ENCODE measurements at places on chromosomes 3 and 15.

DNA sequence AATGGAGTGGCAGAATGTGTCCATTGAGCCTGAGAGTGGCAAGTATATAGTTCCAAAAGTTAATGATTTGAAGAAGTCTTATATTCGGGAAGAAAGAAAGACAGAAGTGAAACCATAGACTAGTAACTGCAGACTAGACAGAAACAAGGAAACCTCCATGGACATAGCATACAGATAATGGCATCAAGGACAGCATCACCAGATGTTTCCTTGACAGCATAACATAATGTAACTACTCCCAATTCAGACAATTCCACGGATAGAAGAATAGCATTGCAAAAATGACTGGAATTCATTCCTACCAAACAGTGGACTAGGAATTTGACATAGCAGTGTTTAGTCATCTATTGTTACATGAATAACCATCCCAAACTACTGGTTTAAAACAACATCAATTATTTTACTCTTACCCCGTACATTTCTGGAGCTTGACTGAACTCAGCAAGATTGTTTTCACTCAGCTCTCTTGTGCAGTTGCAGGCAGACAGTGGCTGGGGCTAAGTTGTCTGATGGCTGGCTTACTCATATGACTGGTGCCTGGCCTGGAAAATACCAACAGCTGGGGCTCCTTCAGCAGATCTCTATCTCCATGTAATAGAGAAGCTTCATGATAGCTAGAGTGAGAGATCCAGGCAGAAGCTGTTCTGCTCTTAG is 109.7 kb upstream of the GADL1 start:
- DNase-seq = no peak

GRCh38 chr3:183188895-183189462 is 26.4 kb upstream of the LAMP3 start:
- DNase-seq = peak; percentile 19

DNA sequence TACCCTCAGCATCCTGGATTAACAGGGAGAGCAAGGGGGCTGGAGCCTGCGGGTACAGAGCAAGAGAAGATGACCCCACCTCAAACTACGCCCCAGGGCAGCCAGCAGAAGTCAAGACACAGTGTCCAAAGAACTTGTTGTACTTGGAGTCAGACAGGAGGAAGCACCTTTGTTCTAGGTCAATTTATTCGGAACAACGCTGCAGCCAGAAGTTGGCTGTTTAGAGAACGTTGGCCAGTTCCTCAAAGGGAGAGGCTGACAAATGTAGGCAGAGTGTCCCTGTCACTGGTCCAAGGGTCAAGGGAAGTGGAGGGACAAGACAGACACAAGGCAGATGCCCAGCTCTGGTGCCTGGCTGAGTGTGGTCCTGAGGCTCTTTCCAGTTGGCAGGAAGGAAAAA is 32.1 kb upstream of the PIAS1 start:
- no peak for DNase-seq

DNA sequence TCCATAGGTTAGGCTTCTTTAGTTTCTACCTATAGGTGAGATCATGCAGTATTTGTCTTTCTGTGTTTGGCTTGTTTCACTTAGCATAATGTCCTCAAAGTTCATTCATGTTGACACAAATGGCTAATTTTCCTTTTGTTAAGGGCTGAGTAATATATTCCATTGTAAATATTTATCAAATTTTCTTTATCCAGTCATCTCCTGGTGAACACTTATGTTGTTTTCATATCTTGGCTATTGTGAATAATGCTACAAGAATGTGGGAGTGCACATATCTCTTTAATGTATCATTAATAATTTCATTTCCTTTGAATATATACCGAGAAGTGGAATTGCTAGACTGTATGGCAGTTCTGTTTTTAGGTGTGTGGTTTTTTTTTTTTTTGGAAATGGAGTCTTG is 250.9 kb upstream of the SEMA6D start:
- DNase-seq = no peak

GRCh38 chr3:88410259-88410658 is 260.5 kb downstream of the C3orf38 start:
- no peak for DNase-seq

DNA sequence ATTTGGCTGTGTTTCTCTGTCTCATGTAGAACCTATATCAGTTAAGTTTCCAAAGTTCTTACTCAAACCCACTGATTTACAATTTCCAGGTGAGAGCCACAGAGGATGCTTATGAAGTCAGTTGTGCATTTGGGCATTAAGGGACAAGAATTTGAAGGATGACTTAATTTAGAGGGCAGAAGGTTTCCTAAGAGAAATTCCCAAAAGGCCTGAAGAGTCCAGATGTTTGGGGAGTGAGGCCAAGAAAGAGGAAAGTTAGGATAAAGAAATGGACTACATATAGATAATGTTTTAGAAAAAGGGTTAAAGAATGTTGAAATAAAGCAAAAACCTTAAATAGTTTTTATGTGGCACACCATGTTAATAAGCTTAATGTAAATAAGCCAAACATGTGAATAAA is 338.7 kb upstream of the GRM7 start:
- DNase-seq = no peak

DNA sequence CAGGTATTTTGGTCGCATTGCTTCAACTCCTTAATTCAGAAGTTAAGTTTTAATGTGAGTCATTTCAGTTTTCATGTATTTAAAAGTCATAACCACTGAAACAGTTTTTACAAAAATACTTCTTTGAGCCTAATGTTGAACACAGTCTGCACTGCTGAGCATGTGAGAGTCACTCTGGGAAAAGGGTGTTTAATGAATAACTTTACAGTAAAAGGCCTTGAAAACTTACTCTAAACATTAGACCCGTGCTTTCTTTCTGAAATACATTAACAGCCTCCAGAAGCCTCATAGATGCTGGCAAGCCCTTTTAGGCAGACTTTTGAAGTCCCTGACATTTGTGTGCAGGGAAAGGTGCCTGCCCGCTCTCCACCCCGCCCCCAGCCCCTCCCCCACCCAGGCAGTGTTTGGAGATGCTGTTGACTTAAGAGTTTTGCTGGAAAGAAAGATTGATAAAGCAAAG is 68.9 kb upstream of the NR2F2 start:
- no peak for DNase-seq

Data from stimulated activated CD4-positive, alpha-beta T cell treated with anti-CD3 and anti-CD28 coated beads, Interleukin-4, amount 100 ng/mL, for 4 hours (primary cell).